A673 (cell line): ENCODE measurements at places on chromosomes 2 and 18. TPM values are rescaled to one million over a fixed set of nuclear protein-coding genes. Genes with fewer than 3 reads are reported as not detected.

DNA sequence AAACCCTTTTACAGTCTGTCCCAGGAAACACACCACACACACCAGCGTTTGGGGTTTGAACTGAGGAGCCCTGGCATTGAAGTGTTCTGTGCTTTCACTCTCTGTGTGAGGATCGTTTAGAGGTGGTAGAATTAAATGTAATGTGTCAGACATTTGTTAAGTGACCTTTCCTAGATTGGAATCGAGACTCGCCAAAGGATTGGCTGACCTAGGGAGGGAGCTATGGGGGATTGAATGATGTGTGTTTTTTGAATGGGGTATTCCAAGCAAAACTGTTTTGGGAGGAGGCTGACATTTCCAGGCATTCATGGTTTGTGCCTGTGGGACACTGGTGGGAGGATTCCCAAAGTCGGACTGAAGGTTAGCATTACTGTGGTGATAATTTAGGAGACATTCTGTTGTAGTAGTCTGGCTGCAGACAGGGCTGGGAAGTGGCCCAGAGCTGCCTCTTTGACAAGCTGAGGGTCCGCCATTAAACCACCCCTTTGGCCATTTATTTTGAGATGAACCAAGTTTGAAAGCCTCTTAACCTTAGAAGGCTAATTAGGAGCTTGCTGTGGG lies 1.7 kb downstream of the MYO1B start:
- peak overlapping the region; percentile 71 for H3K4me3 ChIP-seq
- H3K4me1 ChIP-seq, result peaks cover 15% of the 10 kb centered on the region
- DNase-seq, result no peak
- H3K27ac ChIP-seq, result no peak overlapping the region

DNA sequence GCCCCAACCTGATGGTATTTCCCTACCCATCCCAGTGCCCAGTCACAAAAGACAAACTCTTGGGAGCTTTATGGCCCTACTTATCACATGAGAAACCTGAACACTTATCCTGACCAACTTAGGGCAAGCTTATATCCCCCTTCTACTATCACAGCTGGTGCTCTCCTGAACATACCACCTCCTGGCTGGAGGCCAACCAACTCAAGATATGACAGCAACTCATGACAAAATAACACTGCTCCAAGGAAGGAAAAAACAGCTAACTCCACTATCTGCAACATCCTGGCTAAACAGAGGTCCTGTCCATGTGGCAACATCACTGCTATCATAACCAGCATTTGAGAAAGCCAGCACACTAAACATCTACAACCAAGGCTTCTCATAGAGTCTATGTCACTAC lies 20.9 kb upstream of the CLASP1 start:
- no peak overlapping the region for H3K27ac ChIP-seq
- no peak for DNase-seq
- no peaks in the 10 kb centered on the region for H3K36me3 ChIP-seq
- H3K27me3 ChIP-seq, result no peaks in the 10 kb centered on the region
- H3K4me1 ChIP-seq, result no peaks in the 10 kb centered on the region

The AGFG1 gene
- total RNA-seq, result 118 and 122 TPM in 2 replicates

DNA sequence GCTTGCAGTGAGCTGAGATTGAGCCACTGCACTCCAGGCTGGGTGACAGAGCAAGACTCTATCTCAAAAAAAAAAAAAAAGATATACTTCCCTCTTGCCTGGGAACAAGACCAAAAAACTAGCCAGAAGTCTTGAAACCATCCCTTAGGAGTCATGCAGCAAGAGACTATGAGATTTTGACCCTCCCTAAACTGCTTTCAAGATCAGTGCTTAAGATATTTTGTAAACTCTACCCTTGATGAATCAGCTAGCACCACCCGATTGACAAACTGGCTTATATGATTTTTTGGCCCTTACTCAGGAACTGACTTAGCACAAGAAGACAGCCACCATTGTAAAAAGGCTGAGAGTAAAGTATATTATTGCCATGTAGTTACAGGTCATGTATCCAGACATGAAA lies 3.8 kb downstream of the SULT1C3 start:
- H3K4me3 ChIP-seq, result no peak overlapping the region
- no peaks in the 10 kb centered on the region for H3K4me1 ChIP-seq
- H3K27me3 ChIP-seq, result no peaks in the 10 kb centered on the region
- DNase-seq, result no peak

The GPR39 gene
- total RNA-seq, result 3.4 and 3.6 TPM in 2 replicates
